ENCODE measurements at places on chromosomes 7 and 10. TPM values are rescaled to one million over a fixed set of nuclear protein-coding genes. Genes with fewer than 3 reads are reported as not detected.

Gene GPC2
- total RNA-seq, result 1.0 TPM

Gene SYT15
- total RNA-seq, result 2.8 TPM

Gene UFSP1
- 5.0 TPM for total RNA-seq

Gene UNC5B
- total RNA-seq, result 0.87 TPM

Gene ATRNL1
- total RNA-seq, result 0.25 TPM

Data from A549 treated with DMSO at 1 μM for 4 hours (cell line).